Activated T-cell treated with anti-CD3 and anti-CD28 coated beads, Interleukin-2, amount 50 U/mL, for 24 hours (primary cell): ENCODE measurements at places on chromosomes 2 and 18.

DNA sequence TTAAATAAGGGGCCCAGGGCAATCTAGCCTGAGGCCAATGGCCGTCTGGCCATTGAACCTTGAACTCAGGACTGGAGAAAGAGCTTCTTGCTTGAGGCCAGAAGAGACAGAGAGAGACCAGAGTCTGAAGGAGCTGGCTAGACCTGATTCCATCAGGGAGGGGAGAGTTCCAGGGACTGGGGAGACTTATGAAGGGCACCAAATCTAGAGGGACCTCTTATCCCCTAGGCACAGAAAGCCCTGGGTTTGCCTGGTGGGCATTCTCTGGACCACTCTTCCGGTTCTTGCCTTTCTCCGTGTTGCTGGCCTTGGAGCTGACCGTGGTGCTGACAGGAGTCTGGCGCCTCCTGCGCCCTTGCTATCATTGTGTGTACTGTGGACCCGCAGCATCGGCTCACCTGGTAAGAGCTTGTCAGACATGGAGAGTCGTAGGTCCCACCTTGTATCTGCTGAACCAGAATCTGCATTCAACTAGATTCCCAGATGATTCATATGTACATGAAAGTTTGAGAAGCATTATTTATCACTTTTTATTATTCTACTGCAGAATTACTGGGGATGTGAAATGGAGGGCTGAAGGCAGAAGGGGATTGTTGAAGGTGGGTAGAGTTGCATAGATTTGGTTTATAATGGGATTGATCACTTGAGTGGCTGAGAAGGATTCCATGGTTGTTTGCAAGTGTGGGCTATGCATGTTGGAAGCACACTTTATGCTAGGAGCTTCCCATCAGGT, 4.3 kb upstream of the TRPM8 start:
- DNase-seq, result no peak

DNA sequence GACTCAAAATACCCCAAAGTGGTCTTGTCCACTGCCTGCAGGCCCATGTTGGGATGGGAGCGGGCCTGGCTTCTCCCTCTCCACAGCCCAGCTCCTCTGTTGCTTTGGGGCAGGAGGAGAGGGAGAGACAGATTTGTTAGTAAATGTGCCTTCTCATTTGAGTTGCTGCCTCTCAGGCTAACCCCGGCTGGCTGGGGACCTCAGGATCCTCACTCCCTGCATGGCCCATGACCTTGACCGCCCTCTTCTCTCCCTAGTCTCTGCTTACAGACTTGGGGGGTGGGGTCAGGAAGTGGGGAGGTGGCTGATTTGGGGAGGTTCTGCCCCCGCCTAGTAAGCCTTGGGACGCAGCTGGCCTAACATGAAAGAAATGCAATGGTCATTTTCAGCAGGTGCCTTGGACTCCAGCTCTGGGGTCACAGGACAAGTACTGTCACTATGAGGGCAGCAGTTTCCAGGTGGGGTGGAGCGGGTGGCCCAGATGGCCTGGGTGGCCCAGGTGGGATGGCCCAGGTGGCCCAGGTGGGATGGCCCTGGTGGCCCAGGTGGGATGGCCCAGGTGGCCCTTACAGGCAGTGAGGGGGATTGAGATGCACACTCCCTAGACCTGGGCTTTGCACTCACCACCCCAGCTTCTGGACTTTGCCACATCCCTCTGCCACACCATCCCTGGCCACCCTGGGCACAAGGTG, 24.1 kb downstream of the HJURP start:
- no peak for DNase-seq

- DNase-seq, result no peak
Measured at GRCh38 chr2:109244304-109244582, 115.2 kb downstream of the SH3RF3 start.

DNA sequence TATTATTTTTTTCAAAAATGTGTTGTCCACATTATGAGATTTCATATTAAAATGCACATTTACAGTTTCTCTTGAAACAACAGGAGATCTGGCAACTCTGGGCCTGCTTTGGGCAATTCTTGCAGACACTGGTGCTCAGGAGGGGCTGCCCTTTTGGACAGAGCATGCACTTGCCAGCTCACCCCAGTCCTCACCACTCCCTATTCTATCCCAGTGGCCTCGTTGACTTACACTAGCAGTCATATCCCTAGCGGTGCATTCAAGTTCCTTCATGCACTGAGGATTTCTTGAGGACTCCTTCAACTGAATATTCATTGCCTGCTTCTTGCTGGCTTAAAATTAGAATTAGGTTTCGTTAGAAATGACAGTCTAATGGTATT, 87.9 kb upstream of the FHL2 start:
- no peak for DNase-seq

- DNase-seq, result no peak
Measured at GRCh38 chr2:199926806-199927205, 15.7 kb downstream of the C2orf69 start.

DNA sequence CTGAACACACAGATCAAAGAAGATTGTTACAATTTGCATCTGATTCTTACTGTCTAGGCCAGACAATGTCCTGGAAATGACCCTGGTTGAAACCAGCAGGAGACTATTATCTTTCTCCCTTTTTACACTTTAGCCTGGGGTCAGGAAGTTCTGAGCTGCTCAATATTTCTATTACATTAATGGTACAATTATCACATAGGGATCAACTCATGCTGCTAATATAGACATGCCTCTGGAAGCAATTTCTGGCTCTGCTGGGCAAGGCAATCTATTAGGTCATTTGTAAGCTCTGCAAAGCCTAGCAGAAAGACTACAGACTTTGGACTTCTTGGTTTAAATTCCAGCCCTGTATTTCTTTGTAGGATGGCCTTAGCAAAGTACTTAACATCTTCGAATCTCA, 205.3 kb downstream of the LRP1B start:
- DNase-seq, result no peak

- DNase-seq, result no peak
Measured at GRCh38 chr2:18684206-18685038, 95.1 kb upstream of the NT5C1B start.

- no peak for DNase-seq
Measured at GRCh38 chr2:104788742-104789455, 65.0 kb upstream of the POU3F3 start.

DNA sequence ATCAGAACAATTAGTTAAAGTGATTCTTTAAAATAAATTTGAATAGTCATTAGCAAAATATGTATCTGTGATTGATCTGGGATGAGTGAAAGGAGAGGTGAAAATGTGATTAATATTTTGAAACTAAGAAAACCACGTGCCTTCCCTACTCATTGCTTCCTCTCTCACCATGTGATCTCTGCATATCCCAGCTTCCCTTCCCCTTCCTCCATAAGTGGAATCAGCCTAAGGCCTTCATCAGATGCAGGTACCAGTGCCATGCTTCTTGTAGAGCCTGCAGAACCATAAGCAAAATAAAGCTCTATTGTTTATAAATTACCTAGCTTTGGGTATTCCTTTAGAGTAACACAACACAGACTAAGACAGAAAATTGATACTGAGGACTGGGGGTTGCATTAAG, 11.2 kb upstream of the STAT1 start:
- DNase-seq, result no peak

DNA sequence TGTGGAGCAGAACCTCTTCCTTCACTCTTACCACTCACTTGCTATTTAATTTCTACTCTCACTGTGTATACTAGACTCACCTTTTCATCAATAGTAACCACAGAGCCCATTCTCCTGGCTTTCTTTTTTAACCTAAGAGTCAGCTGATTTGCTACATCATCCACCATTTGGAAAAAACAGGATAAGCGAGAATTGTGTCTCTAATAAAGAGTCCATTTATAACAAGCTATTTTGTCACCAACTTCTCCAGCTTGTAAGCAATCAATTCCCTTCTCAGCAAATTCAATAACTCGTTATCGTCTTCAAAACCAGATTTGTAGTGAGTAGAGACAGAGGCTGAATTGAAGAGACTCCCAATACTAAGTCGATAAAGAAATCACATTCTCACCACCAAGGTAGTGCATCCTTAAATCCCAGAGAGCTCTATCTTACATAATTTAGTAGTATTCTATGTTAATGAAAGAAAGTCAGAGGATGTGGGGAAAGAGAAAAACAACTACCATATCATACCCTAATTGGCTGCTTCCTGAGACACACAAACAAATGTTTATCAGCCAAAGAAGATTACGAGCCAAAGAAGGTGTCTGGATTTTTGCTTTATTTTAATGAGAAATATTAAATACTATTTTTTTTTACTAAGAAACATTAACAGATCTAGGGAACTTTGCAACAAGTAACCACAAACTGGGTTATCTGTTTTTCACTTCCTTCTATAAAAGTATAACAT, 52.5 kb upstream of the SPTBN1 start:
- DNase-seq, result no peak

DNA sequence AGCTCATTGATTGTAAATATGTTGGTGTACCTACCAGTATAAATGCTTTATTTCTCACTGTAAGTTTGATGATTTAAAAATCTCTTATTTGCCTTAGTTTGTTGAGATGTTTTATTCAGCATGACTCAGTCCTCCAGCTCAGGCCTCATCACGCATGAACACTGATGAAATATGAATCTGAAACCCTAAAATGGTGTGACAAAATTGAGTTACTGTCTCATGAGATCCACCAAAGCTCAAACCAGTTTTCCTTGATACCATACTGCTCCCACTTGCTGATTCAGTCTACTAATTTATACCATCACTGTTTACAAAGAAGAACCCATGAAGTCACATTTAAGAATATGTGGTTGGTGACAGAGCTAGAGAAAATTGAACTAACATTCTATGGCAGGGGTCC, 524.9 kb downstream of the LRRTM4 start:
- DNase-seq, result no peak

DNA sequence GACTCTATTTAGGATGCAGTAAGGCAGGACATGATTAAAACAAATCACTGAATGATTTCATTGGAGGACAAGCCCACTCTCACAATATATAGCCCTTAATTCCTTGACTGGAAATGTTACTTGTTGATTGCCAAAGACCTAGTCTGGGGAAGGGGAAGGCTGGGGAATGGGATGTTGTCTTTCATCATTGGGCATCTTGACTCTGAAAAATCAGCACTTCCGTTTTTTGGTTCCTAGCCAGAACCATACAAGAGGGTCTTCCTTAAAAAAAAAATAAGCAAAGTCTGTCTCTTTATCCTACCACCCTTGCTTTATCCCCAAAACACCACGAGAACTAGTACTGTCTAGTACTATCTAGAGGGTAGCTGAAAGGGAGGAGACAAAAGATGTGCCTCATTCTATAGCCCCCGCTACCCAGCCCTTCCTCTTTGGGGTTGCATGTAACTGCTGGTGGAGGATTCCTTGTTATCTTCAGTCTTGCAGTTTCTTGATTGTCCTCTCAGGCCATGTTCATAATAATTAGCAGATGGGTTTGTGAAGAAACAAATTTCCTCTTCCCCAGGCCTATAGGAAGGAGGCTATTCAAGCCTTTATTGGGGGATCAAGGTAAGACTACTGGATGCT, 55.8 kb downstream of the NEMP2 start:
- DNase-seq, result no peak

DNA sequence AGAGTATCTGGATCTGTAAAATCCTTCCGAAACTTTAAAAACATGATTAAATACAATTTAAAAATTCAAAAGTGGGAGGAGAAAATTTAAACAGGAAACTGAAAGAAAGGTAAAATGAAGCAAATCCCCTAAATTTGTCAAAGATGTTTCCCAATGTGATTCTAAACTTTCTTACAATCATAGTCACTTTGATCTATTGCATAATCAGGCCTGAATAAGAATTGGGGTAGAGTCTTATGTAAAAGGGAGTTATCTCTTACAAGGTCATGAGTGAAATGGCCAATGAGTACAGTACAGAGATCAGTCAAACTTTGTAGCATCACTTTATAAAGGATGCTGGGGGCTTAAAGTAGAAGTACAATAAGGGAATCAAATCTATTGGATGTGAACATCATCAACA, 1657.7 kb upstream of the CELF4 start:
- no peak for DNase-seq

GRCh38 chr2:8452979-8453903, 228.6 kb upstream of the ID2 start:
- DNase-seq, result peak; percentile 28

GRCh38 chr2:2887772-2888387, 489.7 kb downstream of the EIPR1 start:
- DNase-seq, result no peak

DNA sequence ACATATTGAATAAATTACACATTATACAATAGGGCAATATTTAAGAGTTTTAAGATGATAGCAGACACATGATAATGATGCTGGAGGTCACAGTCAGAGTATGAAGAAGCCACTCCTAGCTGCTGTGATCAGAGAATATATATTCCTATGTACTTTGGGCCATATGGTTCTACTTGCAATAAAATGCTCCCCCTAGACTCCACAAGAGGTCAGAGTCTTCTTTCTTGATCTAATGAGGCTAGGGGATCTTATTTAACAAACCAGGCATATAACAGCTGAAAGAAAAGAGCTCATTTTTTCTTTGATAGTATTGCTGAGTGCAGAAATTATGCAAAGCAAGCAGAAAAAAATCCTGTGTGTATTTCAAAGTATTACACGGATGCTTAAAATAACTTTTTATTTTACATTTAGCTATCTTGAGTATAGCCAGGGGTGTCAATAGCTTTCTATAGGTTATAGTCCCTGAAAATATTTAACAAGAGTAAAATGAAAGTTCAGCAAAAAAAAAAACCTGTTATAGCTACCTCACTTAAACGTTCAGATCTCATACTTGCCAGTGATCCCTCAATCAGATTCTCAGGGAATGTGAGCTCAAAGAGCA, 748.7 kb upstream of the CHAC2 start:
- DNase-seq, result no peak

- DNase-seq, result no peak
Measured at GRCh38 chr2:231396058-231396821, 730 bp downstream of the B3GNT7 start.

- DNase-seq, result peak; percentile 29
Measured at GRCh38 chr2:68746408-68746807, 11.8 kb downstream of the ARHGAP25 start.

DNA sequence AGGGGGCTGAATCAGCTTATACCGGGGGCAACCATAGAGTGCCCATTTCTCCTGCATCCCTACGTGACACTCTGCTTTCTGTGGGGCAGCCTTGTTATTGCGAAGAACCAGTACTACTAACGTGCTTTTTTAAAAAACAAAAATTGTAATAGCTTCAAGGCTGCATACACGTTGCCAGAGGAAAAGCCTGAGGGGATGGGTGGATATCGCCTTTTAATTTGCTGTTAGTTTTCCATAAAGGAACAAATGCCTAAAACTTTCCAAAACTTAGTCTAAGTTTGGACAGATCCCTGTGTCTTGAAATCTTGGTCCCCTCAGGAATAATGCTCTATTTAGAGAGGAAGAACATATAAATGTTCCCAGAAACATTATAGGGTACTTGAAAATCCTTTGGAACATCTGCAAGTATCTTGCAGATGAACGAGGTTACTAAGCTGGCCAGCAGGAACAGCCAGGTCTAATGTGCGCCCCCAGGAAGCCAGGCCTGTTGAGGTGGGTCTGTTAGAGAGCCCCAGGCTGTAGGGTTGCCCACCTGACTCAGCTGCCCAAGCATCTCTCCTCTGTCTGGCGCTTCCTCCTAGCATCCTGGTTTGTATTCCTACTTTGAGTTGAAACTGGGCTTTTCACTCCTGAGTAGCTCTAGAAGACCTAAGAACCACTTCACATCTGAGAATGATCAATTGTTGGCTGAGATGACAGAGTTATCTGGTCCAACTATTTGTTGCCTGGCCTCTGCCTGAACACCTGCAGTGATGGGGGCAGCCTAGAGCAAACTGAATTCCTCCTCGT, 96.9 kb downstream of the TGOLN2 start:
- no peak for DNase-seq
